Stimulated activated CD8-positive, alpha-beta memory T cell treated with anti-CD3 and anti-CD28 coated beads, Interleukin-12 subunit alpha, Interleukin-12 subunit beta, amount 100 ng/mL, for 1 hour (primary cell): ENCODE measurements at places on chromosomes 5 and 9.

DNA sequence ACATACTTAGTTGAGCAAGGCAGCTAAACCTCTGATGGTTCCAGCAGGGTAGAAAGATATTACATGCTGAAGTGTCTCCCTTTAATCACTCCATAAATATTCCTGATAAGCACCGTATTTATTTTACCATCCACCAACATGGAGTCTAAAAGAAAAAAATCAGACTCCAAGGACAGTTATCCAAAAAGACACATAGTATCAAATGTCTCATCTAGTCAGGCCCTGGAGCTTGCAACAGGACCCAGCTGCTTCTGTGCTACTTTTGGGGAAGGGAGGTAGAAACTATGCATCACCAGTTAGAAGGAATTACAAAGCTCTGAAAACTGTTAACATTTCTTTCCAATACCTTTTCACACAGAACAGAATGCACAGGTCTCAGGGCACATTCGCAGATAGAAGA, 88.1 kb downstream of the S1PR3 start:
- DNase-seq = no peak

- DNase-seq = no peak
Observed at GRCh38 chr5:1801967-1802295, 724 bp downstream of the NDUFS6 start.

- no peak for DNase-seq
Observed at GRCh38 chr5:149940077-149940574, 4.5 kb downstream of the PDE6A start.

- no peak for DNase-seq
Observed at GRCh38 chr5:59703789-59704188, 189.7 kb downstream of the PDE4D start.

DNA sequence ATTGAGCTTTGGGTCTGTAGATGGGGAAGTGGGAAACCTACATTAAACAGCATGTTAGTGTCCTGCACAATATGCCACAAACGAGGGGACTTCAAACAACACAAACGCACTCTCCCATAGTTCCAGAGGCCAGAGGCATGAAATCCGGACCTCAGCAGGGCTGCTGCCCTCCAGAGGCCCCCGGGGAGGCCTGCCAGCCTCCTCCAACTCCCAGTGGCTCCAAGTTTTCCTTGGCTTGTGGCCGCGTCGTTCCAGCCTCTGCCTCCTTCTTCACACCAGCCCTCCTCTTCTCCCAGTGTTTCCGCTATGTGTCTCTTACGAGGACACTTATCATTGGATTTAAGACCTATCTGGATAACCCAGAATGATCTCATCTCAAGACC, 13.3 kb upstream of the COL5A1 start:
- no peak for DNase-seq

DNA sequence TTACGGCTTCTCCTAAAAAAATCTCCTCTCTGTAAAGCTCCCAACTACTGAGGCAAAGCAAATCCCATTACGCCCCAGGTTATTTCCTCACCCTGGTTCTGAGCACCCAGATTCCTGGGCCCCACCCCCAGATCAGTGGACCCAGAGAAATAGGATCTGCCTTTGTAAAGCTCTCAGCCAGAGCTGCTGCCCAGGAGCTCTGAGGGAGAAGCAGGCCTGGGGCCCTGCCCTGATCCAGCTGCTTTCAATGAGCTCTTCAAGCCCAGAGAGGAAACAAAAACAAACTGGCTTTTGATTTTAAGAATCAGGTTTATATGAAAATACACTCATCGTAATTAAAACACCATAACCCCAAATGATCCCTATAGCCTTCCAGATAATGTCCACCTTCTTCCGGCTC, 124.5 kb downstream of the C5orf15 start:
- no peak for DNase-seq

- no peak for DNase-seq
Observed at GRCh38 chr5:177334155-177334551, 17.3 kb downstream of the LMAN2 start.

DNA sequence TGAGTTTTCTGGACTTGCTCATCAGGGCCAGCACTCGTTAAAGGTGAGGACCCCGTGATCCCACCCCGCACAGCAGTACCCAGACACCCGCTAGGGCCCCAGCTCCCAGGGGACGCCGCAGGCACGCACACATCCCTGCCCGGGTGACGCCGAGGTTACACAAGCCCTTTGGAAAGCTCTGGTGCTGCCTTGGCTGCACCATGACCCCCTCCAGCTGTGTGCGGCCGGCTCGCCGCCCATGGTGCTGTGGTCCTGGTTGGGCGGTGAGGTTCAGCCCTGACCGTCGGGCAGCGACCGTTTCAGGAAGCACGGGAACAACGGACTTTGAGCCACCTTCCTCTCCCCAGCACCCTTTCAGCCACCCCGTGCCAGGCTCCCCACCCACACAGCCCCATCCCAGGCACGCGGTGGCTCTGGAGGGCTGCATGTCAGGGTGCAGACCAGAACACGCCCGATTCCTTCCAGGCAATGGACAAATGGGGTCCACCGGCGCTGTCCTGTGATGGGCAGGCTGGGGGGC, 7.5 kb upstream of the SLC12A7 start:
- DNase-seq = no peak
